Glutamatergic neuron (in vitro differentiated cells): ENCODE measurements at places on chromosomes 7 and 10.

GRCh38 chr10:48600645-48601505 lies 4.0 kb downstream of the ARHGAP22 start:
- DNase-seq: no peak

GRCh38 chr10:112811741-112812551 lies 138.1 kb upstream of the TCF7L2 start:
- DNase-seq: no peak

DNA sequence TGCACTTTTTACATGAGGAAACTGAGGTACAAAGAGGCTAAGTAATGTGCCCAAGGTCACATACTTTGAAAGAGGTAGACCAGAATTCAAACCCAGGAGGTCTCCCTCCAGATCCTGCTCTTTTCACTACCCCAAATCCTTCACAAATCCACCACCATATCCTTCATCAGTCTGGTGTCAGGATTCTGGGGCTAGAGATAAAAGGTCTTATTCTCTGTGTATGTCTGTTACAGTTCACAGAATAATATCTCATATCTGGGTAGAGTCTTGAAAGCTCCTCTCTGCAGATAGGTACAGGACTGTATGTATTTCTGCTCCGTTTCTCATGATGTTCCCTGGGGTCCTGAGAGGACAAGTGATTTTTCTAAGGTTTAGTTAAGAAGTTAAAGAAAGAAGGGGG lies 4.9 kb downstream of the PIK3CG start:
- DNase-seq: no peak

- no peak for DNase-seq
Observed at GRCh38 chr10:21199501-21199900, 302.4 kb upstream of the NEBL start.

DNA sequence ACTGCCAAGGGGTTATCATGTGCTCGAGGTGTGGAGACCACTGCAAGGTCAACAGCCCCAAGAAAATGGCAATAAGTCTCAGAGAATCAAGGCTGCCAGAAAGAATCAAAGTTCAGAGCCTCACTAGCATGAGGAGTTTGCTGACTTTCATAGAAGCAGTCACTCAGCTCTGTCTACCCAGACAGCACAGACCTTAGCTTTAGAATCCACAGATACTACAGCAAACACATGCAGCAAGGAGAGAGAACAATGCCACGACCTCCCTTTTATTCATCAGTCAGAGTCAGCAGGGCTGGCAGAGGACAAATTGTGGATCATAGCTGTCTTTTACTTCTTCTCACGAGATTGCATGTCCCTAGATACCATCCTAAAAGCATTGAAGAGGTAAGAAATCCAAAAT lies 121.3 kb downstream of the MBL2 start:
- no peak for DNase-seq

DNA sequence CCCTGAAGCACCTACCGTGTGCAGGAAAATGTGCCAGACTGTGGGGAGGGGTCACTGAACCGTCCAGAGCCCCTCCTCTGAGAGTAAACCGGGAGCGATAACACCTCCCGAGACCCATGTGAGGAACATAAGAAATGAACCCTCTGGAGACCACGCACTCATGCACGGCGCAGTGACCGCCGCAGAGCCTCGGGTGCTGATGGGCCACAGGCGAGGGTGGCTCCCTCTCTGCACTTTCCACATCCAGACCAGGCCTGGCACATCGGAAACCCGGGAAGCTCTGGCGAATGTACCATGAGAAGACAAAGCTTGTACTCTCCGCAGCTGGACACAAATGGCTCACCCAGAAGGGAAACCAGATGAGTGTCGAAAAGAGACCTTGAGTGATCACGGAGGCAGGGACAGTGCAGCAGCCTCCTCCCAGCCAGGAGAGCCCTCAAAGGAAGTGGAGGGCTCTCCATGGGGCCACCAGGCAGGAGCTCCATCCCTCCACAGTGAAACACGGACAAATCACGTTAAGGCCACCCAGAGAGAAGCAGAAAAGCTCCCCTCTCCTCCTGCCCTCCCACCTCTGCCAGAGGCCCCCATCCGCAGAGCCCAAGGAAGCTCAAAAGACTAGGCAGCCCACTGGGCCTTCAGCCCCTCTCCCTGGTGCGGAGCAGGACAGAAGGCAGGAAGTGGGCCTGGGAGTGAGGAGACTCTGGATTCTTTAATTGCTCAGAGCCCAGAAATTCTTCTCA lies 178.1 kb upstream of the PPP2R2D start:
- no peak for DNase-seq

DNA sequence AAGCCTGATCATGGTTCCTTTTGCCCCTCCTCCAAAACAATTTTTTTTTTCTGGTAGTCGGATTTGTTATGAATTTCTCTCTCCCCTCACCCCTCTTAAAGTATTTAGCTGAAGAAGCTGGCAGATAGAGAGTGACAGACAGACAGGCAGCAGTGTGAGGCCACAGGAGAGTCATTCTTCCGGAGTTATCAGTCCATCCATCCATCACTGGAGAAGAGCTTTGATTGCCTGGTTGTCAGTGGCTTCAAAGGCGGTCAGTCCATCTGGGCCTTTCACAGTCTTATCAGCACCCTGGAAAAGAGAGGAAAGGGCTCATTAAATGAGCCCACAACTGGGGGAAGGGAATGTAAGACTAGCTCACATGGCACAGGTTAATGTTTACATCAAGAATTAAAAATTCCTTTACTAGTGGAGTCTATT lies 47.4 kb downstream of the MTPN start:
- no peak for DNase-seq

DNA sequence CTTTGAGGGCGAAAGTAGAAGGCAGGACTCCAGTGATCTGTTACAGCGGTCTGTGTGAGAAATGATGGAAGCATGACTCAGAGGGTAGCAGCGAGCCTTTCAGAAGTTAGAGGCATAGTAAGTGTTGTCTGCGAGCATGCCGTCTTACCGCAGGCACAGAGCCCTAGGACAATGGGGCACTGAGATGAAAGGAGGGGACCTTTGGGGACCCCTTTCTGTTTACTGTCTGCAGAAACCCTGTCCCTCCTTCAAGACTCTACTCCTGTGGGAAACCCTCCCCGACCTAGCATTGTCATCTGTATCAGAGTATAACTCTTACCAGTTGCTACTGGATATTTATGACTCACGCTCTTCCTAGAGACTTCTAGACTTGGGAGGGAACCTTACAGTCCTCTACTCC lies 87.2 kb upstream of the AGK start:
- no peak for DNase-seq
